Activated T-cell treated with anti-CD3 and anti-CD28 coated beads, Interleukin-2, amount 50 U/mL, for 72 hours (primary cell): ENCODE measurements at places on chromosomes 5 and 9. TPM values are rescaled to one million over a fixed set of nuclear protein-coding genes. Genes with fewer than 3 reads are reported as not detected.

The SMIM3 gene
- total RNA-seq, result 24.7 TPM

The SMIM33 gene
- 0.22 TPM for total RNA-seq

The ARID3C gene
- 0.16 TPM for total RNA-seq

DNA sequence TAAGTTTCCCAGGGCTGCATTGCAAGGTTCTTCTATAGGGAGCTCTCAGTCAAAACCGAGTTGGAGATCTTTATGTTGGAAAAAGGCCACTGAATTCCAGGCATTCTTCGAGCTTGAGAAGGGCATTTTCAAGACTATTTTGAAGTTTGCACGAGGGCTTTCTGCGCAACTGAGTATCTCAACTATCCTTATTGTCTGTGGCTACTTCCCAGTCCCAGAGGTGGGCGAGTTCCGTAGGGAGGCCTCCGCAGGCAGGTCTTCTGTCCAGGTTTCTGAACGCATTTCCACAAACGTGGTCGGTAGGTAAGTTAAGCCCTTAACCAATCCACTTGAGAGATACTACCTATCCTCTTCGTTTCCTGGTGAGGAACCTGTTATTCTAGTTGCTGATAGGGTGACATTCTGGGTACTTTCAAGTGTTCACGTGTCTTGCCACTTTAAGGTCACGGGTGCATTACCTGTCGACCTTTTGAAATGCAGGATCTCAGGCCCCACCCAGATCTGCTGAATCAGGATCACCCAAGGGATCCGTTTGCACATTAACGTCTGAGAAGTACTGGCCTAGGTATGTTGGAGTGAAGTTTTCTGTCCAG, 51.4 kb upstream of the TJP2 start:
- DNase-seq, result no peak

The RAPGEF6 gene
- total RNA-seq, result 36.5 TPM

- no peak for DNase-seq
Observed at GRCh38 chr9:69385581-69386033, 60.6 kb downstream of the ENTREP1 start.

The SPATA31A3 gene
- total RNA-seq, result not detected

DNA sequence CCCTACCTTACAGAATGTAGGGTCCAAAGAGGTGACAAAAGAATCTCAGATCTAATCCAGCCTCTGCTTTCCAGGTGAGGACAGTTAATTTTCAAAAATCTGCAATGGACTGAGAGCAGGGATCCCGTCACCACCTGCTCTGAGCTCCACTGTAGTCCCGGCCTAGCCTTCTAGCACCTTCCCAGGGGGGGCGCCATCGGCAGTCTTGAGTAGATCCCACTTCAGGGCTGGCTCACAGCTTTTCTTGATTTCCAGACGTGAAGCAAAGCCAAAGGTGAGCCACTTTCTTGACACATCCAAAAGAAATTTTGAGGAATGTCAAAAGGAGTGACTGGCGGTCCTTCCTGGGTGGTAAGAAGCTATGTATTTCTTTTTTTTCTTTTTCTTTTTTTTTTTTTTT, 114.1 kb downstream of the SYK start:
- peak; percentile 60 for DNase-seq

- DNase-seq, result no peak
Observed at GRCh38 chr9:38251036-38251860, 141.3 kb upstream of the ALDH1B1 start.

DNA sequence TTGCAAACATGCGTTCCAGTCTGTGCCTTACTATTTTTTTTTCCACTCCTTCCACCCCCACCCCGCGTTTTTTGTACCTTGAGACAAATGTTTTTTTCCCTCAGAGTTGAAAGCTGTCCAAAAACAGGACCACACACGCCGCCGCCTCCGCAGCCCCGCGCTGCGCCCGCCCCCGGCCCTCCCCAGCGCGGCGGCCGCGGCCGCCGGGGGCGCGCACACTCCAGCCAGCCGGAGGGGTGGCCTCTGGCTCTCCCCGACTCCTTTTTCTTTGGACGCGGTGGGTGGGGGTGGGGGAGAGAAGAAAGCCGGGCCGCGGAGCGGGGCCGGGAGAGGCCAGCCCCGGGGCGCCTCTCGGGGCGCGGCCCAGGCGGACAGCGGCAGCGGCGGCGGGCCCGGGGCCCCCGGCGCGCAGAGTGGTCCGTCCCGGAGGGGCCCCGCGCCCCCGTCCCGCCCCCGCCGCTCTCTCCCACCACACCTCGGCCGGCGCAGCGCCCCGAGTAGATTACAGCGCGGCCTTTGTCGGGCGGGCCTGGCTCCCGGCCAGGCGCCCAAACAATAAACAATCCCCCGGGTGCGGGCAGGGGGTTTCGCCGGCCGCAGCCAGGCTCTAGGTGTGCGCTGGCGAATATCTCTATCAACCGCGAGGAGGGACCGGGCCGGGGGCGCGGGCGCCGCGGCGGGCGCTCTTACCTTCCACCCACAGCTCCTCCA, 10.9 kb downstream of the PTCH1 start:
- peak; percentile 55 for DNase-seq

The TENT4A gene
- 49.8 TPM for total RNA-seq

The GARIN3 gene
- total RNA-seq, result 0.22 TPM

DNA sequence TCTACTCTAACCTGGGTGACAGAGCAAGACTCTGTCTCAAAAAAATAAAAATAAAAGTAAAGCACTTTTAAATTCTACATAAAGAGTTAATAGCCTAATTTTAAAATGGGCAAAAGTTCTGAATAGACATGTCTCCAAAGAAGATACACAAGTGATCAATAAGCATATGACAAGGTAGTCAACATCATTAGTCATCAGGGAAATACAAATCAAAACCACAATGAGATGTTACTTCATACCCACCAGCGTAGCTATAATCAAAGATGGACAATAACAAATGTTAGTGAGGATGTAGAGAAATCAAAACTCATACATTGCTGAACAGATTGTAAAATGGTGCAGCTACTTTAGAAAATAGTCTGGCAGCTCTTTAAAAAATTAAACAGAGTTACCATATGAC, 64.1 kb downstream of the IQGAP2 start:
- no peak for DNase-seq

The SHISAL2B gene
- total RNA-seq, result not detected

The DEPDC1B gene
- total RNA-seq, result 34.5 TPM

DNA sequence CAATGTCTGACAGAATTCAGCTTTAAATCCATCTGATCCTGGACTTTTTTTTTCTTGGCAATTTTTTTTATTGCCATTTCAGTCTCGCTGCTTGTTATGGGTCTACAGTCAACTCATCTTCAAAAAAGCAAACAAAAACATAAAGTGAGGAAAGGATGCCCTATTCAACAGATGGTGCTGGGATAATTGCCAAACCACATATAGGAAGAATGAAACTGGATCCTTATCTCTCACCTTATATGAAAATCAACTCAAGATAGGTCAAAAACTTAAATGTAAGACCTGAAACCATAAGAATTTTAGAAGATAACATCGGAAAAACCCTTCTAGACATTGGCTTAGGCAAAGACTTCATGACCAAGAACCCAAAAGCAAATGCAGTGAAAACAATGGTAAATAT, 389.1 kb upstream of the ST8SIA4 start:
- no peak for DNase-seq

The IL4 gene
- 1.2 TPM for total RNA-seq

The DDX4 gene
- total RNA-seq, result 1.0 TPM

The GRM6 gene
- total RNA-seq, result not detected

- no peak for DNase-seq
Observed at GRCh38 chr5:143635146-143635752, 176.7 kb upstream of the HMHB1 start.

DNA sequence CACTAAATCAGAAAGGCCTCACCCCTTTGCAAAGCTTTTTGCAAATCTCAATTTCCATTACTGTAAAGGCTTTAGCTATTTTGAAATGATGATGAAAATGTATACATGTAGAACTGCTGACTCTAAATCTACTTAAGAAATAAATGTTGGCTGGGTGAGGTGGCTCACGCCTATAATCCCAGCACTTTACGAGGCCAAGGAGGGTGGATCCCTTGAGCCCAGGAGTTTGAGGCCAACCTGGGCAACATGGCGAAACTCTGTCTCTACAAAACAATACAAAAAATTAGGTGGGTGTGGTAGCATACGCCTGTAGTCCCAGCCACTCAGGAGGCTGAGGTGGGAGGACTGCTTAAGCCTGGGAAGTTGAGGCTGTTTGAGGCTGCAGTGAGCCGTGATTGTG, 64.6 kb downstream of the PTPN3 start:
- no peak for DNase-seq

DNA sequence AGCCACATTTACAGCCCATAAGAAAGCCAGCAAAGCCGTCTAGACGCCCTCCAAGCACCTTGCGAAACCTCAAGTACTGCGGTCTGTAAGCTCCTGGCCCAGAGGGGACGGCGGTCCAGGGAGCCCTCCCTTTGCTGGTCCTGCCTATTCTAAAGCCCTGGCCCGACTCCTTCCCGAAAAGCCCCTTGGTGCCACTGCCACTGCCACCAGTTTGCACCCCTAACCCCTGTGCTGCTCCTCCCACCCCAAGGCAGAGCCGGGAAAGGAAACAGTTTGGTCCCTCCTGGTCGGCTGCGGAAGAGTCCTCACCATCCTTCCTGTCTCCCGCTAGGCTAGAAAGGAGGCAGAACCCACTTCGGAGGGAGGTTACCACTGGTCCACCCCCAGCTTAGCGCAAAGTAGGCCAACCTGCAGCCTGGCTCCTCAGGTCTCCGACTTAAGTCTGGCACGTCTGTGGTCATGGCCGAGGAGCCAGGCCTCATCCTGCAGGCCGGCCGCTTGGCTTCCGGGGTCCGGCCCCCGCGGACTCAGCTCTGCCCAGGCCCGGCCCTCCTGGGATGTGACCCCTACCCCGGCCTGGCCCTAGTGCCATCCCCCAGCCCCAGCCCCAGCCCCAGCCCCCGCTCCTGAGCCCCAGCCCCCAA, 916 bp downstream of the TOR1A start:
- peak; percentile 17 for DNase-seq

- DNase-seq, result no peak
Observed at GRCh38 chr5:111942661-111943401, 185.8 kb upstream of the NREP start.

GRCh38 chr5:99331061-99331460, 402.3 kb upstream of the CHD1 start:
- no peak for DNase-seq
